ENCODE measurements at places on chromosomes 12 and 14.

- DNase-seq, result no peak
Measured at GRCh38 chr12:123243671-123244262, 10.5 kb downstream of the MTRFR start.

GRCh38 chr12:53476769-53477209 lies 22.5 kb downstream of the MAP3K12 start:
- DNase-seq, result no peak

DNA sequence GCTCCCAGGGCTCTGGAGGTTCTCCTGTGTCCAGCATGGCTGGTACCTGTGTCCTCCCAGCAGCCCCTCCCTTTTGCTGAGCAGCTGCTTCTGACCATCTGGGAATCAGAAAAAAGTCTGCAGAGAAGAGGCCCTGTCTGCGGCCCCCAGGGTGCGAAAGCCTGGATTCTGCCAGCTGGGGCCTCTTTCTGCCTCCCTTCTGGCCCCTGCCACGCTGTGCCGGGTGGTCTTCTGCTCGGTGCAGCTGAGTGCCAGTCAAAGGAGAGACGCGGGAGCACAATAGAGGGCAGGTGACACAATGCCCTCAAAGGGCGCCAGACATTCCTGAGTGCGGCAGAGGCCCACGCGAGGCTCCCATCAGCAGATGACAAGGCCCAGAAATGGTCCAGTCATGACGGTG lies 12.6 kb downstream of the BTBD6 start:
- no peak for DNase-seq

DNA sequence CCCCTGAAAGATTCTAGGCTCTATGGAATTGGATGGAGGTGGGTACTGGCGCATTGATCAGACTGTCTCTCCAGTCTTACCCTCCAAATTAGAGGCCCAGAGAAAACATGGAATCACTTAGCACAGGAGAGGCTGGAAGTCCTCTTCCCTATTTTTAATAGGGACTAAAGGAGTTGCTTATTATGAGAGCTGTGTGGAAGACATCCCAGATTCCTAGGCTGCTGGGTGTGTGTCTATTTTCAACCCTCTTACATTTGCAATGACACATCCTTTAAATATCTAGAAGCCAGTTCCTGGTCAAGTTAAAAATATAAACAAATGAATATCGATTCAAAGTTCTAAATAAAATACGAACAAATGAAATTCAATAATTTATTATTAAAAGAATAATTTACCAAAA lies 58.3 kb upstream of the ARID2 start:
- DNase-seq, result no peak

DNA sequence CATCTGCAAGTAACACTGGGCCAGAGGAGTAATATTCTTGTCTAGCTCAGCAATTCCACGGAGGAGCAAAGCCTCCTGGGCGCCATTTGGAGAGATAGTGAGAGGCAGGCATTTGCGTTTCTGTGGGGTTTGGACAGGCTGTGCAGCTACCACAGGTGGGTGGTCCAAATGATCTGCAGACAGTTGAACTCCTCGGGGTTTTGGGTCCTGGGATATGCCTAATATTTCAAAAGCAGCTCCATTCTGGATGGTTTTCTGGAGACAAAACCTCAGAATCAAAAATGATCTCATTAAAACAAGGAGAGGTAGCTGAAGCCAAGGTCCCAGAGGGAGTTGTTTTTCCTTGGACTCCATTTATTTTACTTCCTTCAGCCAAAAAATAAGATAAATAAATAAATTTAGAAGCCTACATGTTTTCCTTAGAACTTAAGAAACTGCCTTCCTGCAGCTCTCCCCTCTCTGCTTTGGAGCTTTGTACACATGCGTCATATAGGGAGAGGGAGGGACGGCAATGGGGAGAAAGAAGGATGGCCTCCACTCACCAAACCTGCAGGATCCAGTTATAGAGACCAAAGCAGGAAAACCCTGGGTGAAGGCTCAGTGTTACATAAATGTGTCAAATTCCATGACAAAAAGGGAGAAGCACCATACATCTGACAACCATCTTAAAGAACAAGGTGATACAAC lies 227.3 kb upstream of the DAAM1 start:
- no peak for DNase-seq

DNA sequence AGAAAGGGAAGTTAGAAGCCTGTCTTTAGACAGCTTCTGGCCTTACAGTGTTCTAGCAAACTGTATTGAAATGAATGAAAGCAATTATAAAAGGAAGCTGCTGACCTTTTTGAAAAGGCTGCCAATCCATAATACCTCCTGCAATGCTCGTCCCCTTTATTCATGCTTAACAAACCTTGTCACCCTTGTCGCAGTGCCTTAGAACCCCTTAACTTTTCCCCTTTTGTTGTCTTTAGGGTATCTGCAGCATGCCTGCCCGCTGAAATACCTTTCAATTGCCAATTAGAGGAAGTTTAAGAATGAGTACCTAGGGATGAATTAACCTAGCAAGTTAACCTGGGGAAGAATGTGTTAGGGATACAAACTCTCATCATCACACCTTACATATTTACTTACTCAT lies 731.2 kb downstream of the RERGL start:
- DNase-seq, result no peak

DNA sequence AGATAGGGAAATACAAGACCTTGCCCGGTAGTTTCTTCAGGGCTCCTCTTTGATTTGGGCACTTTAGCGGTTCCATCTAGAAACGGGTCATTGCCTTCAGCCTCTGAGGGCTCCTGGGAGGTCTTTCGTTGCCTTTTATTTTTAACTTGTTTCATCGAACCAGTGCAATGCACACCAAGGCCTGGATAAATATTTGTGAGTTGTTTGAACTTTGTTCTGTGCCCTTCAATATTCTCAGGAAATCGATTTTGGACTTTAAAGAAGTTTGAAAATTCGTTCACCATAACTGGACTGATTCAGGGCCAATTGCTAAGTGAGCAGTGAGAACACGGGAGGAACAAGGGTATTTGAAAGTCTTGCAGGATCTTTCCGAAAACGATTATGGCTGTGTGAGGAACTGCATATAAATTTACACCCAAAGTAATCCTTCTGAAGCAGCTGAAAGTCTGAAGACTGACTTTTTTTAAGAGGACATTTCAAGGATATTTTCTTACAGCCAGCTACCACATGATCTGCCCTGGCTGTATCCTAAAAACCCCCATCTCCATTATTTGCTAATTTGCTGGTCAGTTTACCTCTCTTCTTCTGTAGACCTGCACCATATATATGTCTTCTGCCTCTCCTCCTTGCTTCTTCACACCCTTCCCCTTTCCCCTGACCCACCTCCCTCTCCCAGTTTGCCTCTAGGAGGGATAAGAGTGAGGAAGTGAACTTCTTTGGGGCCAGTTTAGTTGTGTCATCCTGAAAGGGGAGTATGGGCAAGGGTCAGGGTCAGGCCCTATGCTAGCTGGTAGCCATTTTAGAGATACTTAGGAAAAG lies 8.0 kb downstream of the DUSP6 start:
- no peak for DNase-seq

DNA sequence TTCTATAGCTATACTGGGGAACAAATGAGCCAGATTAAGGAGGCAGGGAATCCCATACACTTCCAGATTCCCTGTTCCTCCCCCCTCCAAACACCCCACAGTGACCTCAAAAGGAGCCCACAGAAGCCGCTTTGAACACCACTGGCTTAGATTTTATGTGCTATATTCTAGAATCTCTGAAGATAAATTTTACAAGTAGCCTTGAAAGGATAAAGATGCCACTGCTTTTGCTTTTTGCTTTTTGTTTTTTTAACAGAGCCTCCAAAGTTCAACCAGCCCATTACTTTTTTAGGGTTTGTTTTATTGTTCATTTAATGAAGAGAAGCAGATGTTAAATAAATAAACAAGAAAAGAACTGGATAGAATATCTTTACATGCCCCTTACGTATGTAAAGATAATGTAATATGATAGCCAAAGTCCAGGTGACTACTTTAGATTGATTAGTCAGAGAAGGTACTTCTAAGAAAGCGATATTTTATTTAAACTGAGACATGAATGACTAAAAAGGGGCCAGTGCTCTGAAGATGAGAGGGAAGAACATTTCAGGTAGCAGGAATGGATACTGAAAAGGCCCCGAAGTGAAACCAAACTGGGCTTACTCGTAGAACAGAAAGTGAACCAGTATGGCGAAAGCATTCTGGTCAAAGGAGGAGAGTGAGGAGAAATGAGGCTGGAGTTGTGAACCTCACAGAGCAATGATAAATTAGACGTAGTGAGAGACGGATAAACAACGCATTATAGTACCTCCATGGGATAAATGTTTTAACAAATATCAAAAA lies 44.6 kb downstream of the DUSP6 start:
- DNase-seq, result no peak

DNA sequence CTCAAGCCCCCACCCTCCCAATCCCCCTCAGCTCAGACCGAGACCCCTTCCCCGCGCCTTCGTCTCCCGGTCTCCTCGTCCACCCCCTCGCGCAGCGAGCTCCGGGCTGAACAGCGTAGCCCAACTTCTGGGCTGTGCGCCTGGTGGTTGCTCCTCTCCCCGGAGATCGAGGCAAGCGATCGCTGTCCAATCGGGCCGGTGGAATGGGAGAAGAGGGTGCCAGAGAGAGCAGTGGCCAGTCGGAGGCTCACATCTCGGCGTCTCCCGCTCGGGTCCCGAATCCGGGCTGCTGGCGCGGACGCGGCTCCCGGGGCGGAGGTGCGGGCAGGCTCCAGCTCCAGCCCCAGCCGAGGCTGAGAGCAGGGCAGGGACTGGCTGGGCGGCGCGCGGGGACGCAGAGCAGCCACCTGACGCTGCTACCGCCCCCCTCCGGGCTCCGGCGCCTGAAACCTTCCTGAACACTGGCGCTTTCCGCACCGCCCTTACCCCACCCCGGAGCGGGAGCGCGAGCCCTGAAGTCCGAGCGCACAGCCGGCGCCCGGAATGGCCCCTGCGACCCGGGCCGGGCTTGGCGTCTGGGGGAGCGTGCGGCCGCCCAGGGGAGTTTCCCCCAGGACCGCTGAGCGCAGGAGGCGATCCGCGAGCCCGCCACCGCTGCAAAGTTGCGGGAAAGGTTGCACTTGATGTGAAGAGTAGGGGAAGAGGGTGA lies 508 bp upstream of the KCNH5 start:
- no peak for DNase-seq

DNA sequence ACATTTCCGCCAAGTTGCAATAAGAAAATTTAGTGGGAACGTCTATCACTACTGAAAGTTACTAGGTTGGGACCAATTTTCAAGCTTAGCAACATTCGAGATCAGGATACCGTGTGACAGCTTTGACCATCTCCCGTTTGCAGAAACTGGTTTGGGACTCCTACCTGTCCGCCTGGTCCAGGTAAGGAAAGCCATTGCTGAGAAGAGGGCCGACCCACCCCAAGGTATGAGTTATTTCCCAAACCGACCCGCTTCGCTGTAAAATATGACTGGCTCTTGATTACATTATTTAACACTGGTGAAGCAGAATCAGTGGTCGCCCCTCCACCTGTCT lies 271 bp downstream of the DNAI7 start:
- no peak for DNase-seq

GRCh38 chr14:88599761-88600439 lies 37.1 kb downstream of the ZC3H14 start:
- peak; percentile 16 for DNase-seq

DNA sequence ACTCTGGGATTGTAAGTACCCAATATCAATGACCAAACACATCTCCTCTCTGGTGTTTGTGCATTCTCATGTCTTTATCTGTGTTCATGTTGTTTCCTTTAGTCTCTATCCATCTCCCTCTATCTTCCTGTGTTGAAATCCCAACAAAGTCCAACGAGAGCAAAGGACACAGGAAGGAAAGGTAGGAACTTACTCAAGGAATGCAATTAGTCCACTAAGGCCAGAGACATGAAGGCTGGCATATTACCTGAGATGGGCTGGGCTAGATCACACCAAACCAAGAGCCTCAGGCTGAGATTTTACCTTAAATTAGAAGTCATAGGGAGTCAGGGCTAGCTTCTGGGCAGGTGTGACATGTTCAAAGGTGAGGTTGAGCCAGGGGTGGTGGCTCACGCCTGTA lies 14.3 kb upstream of the LGALS3 start:
- DNase-seq, result no peak

- no peak for DNase-seq
Measured at GRCh38 chr12:74227846-74228545, 309.6 kb upstream of the ATXN7L3B start.

DNA sequence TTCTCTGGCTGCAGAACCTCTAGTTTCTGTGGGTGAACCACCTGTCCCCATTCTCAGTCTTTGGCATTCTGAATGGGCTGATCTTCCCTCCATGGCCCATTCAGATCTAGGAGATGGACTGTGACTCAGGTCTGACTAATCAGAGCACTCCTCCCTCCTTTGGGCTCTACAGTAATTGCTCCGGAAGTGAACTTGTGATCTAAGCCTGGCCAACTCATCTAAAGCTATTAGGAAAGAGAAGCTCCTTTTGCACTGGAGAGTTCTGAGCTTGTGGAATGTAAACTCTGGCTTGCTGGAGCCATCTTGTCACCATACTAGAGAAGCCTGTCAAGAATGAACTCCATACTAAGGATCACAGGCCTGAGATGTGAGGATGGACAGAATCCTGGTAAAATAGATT lies 168.2 kb downstream of the SUDS3 start:
- DNase-seq, result no peak

GRCh38 chr14:69682621-69683263 lies 71.3 kb downstream of the SUSD6 start:
- no peak for DNase-seq

- DNase-seq, result no peak
Measured at GRCh38 chr14:89702073-89702875, 252.3 kb downstream of the EFCAB11 start.

GRCh38 chr14:45194964-45195363 lies 58.0 kb downstream of the MIS18BP1 start:
- no peak for DNase-seq

DNA sequence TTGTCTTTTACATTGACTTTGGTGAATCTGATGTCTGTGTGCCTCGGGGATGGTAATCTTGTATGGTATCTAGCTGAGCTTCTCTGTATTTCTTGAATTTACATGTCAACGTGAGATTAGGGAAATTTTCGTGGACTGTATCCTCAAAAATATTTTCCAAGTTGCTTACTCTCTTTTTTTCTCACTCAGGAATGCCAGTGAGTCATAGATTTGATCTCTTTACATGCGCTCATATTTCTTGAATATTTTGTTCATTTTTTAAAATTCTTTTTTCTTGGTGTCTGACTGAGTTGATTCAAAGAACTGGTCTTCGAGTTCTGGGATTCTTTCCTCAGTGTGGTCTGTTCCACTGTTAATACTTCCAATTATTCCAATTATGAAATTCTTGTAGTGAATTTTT lies 207.7 kb downstream of the RAD51B start:
- DNase-seq, result no peak
